ENCODE measurements at places on chromosomes 12 and 14. TPM values are rescaled to one million over a fixed set of nuclear protein-coding genes. Genes with fewer than 3 reads are reported as not detected.

- DNase-seq, result peak; percentile 63
Observed at GRCh38 chr12:127108360-127109215, 1158.4 kb upstream of the TMEM132C start.

- DNase-seq, result no peak
Observed at GRCh38 chr14:68254669-68255527, 435.3 kb downstream of the RAD51B start.

GRCh38 chr12:128959901-128960300 lies 106.6 kb downstream of the GLT1D1 start:
- no peak for DNase-seq

DNA sequence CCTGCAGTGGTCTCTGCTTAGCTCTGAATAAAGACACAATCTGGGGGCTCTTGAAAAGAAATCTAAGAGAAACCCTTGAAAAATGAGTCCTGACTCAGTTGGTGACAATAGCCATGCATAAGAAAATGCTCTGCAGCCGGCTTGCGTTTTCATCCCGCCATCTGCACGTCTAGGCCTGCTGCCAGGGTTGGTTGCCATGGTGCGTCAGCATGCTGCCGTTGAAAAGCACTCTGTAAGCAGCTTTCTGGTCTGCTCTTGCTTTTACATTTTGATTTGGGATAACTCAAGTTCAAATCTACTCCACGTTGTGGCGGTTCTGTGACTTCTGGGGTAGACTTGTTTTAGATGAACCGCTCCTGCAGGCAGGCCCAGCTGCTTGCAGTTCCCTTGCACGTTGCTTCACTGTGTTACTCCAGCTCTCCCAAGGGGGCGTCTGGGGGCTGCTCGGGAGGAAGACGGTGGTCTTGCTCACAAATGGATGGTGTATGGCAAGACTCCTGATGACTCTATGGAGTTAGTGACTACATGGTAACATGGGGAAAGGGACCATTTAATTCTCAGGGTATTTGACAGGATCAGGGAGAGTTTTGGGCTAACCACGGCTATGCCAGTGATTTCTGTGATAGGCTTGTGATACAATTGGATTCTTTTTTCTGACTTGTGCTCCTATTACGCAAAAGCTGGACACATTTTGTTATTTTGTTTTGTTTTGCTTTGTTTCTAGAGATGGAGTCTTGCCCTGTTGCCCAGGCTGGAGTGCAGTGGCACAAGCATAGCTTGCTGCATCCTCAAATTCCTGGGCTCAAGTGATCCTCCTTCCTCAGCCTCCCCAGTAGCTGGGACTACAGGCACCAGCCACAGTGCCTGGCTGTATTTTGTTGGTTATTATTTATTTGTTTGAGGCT lies 15.8 kb downstream of the WNT5B start:
- peak; percentile 97 for DNase-seq

- DNase-seq, result no peak
Observed at GRCh38 chr12:1828856-1829255, 8.5 kb downstream of the LRTM2 start.

- DNase-seq, result no peak
Observed at GRCh38 chr12:5345534-5345933, 86.4 kb upstream of the NTF3 start.

- no peak for DNase-seq
Observed at GRCh38 chr12:46299851-46300250, 31.0 kb upstream of the SLC38A1 start.

- no peak for DNase-seq
Observed at GRCh38 chr12:48510111-48510510, 15.3 kb upstream of the OR8S1 start.

GRCh38 chr12:48980389-48980952 lies 2.3 kb downstream of the WNT1 start:
- no peak for DNase-seq

HNRNPC gene
- total RNA-seq, result 1,766 TPM

KLRC2 gene
- total RNA-seq, result not detected

SLC6A12 gene
- not detected for total RNA-seq

Data from G401 (cell line).